Nephron progenitor cell (in vitro differentiated cells): ENCODE measurements at places on chromosomes 5 and 9.
A peak's percentile ranks its signal among the peaks of the same experiment; 100 is the strongest.

- peak; percentile 45 for DNase-seq
These were observed 54.1 kb downstream of the PWWP2A start for GRCh38 chr5:160064995-160065614.

- no peak for DNase-seq
These were observed 105.9 kb upstream of the RAI14 start for GRCh38 chr5:34550247-34550646.

DNA sequence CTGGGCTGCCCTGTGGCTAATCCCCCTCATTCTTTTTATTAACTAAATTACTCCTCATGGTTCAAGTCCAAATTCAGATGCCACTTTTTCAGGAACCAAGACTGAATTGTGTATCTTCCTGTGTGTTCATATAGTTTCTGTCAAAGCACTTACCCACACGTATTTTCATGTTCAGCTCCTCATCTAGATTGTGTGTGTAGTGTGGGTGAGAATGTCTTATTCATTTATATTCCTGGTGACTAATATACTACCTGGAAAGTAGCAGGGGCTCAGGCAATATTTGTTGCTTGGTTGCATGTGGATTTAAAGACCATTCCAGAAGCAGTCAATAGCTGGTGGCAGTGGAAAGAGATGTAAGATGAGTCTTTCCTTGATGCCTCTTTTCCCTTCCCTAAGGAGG, 48.5 kb upstream of the SRP19 start:
- no peak for DNase-seq

GRCh38 chr9:136052472-136052880, 42.6 kb downstream of the NACC2 start:
- peak; percentile 47 for DNase-seq

- DNase-seq: no peak
These were observed 14.3 kb upstream of the SLC22A5 start for GRCh38 chr5:132355140-132355765.

GRCh38 chr9:35748858-35749514, at the start of the genes GBA2 and RGP1:
Gene GBA2 (minus strand): TSS chr9:35749228. CDS start chr9:35748704, 524 bp downstream.
Gene RGP1 (plus strand): TSS chr9:35749287. CDS start chr9:35749756, 469 bp downstream.
- DNase-seq: peak; percentile 84

DNA sequence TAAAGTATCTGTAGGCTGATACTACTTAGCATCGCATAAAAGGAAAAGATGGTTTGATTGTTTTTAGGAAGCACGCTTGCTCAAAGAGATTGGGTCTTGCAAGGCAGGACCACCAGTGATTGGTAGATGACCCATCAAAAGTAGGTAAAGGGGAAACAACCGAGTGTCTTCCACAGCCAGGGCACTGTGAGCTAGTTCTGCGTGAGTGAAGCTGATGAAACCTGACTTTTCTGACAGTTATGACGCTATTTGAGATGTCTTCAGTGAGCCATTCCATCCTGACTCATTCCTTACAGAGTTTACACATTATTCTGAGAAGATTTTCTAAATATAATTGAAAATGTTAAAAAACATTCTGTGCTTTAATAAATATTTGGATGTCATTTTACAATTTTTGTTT, 49.7 kb downstream of the BASP1 start:
- no peak for DNase-seq

DNA sequence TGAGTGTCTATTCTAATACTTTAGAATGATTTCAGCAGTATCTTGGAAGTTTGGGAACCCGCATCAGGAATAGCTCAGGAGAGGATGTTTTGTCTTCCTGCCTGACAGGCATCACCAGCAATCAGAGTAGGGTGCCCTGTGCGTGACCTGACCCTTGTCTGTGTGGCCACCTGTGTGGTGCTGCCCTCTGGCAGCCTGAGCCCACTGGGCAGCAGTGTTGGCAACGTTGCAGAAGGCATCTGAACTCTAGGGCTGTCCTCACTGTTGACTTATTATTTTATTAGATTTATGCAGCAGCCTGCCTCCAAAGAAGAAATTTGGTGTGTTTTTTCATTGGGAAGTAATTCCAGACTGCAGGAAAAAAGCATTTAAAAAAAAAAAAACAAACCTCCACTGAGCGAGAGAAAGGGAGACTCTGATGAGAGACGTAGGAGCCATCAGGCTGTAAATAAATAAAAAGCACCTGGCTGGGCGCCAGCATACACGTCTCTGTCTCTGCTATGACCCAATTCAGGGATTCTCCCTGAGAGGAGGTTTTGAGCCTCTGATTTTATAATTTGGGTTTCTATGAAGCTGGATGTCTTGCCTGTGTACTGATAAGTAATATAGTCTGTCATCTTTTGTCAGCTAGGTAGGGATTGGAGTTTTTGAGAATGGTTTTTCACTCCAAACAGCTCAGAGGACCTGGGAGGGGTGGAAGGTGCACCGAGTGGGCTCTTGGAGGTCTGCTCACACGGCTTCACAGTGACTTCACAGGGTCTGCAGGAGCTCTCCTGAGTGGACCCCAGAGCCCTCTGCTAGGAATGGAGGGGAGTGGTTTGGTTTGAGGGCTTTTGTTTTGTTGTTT, 49.0 kb downstream of the FAM78A start:
- no peak for DNase-seq

- DNase-seq: no peak
These were observed 259.2 kb downstream of the ARRDC3 start for GRCh38 chr5:91123901-91124300.

GRCh38 chr5:177482359-177482795, 8.9 kb upstream of the DBN1 start:
- DNase-seq: no peak

- DNase-seq: no peak
These were observed 9.9 kb downstream of the S100Z start for GRCh38 chr5:76859591-76860247.

DNA sequence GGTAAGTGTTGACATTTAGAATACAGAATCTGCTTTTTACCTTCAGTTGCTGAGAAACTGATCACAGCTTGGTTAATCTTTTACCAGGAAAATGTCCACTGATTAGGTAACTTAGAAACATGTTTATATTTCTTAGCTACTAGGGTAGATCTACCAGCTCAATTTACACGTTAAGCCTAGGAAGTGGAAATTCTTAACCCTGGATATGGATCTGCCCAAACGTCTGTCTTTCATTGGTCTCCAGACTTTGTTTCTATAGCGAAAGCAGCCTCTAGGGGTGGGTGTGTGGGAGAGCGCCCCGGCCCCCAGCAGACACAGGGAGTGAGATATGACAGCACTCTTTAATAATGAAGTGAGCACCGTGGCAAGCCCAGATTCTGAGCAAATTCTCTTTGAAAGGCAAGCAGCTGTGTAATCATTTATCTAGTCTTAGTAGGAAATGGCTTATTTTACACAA, 141.6 kb upstream of the ZNF608 start:
- peak; percentile 29 for DNase-seq

DNA sequence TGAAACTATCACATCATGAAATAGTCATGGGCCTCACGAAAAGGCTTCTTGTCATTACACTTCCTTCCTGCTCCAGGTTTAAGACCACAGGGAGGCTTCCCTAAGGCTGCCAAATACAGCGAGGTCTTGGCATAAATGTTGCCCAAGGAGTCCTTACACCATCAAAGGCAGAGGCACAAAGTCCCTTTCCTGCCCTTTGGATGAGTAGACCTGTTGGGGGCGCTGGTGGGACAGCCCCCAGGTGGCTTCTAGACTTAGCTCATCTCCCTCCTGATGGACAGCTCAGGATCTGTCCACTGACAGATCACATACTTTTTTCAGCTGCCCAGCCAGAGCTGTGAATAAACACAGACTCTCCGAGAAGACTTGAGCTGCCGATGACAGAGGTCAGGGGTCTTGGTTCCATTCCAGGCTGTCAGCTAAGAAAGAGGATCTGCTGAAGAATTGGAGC, 15.5 kb upstream of the MEGF9 start:
- DNase-seq: peak; percentile 14

DNA sequence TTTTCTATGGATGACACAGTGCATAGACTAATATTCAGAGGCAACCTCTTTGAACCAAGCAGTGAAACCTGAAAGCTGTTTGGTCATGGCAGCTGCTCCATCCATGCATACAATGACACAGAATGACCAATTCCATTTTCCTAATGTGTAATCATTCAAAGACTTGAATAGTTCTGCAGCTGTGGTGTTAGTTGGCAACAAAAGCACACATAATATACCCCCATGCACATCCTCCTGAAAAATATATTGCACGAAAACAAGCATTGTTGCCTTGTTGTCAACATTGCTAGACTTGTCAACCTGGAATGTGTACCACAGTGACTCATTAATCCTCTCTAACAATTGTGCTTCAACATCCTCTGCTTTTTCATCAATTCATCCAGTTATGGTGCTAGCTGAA, 71.0 kb upstream of the SEMA6A start:
- no peak for DNase-seq

DNA sequence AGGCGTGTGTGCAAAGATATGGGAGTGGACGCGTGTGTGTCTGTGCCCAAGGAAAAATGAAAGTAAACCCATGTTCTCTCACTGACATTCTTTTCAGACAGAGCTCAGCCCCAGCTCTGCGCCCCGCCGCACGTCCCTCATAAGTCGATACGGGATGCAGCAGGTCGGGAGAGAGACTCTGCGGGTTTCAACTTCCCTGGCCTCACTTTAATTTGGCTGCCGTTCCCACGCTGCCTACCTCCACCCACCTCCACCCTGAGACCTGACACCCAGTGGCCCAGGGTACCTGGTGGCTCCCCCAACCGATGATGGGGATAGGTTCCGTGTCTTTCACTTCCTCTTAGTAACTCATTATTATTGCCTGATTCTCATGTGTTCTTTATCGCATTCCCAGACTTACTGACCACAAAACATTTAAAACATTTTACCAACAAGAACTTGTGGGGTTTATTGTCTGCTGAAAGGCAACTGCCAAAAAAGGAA, 19.4 kb downstream of the LHX2 start:
- no peak for DNase-seq

DNA sequence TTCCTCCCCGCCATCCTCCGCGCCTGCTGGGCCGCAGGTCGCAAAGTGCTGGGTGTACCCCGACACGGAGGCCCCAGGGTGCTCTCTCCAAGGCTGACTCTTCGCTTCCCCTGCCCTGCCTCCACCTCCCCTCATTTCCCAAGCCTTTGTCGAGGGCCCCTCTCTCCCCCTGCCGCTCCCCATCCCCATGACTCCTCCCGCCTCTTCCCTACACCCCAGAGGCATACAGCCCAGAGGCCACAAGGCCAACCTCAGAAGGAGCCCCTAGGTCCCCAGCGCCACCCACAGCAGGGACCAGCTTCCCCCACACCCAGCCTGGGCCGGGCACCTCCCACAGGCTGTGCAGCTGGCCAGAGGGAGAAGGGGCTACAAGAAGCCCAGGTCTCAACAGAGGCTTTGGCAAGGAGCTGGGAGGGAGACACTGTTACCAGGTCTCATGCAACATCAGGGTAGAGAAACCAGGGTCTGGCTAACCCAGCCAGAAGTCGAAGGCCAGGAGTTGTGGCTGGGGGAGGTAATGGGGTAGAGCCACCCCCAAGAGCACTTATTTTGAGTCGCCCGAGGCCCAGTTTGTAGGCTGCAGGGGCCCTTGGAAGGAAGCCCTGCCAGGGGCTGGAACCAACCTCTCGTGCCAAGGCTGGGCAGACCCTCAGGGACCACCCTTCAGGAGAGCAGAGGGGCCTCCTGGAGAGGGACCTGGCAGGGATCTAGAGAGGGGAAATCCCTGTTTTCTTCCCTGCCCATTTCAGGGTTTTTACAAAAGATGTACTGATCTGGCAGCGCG, 24.5 kb upstream of the SARDH start:
- DNase-seq: no peak

DNA sequence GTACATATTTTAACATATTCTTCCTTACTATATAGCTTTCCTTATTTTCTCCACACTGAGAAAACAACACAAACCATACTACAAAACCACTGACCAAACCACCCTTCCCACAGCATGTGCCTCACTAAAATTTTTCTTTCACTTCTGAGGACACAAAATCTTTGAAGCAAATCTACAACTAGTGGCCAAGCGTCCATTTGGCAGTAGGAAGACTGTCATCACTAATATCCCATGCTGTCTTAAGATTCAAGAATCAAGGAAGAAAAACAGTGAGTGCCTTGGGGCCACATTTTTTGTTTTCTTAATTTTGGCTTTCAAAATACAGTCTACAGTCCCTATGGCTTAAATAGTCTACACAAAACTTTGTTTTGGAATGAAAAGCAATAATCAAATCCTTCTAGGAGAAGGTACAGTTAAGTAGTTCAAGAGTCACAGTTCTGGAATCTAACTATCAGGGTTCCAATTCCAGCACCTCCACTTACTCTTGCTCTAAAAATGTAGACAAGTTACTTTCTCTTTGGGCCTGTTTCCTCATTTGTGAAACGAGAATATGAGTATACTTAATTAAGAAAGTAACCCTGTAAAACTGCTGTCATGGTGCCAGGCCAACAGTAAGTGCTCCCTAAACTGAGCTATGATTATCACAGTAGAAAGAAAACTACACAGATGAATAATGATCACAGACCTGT, 227.9 kb downstream of the BNC2 start:
- DNase-seq: no peak

DNA sequence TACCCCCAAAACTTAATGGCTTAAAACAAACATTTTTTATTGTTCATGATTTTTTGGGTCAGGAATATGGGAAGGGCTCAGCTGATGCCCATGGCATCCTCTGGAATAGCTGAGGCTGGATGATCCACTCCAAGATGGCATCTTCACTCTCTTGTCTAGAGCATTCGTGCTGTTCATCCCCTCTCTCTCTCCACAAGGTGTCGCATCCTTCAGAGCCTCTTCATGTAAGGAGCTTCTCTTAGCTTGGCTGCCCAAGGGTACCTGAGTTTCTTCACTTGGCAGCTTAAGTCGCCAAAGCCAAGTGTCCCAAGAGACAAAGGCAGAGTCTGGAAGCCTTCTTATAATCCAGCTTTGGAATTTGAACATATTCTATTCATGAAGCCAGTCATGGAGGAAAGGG, 294.7 kb downstream of the CHSY3 start:
- no peak for DNase-seq

GRCh38 chr9:11275158-11275695, 662.4 kb upstream of the PTPRD start:
- no peak for DNase-seq

- DNase-seq: no peak
These were observed 752.8 kb upstream of the ADAMTS16 start for GRCh38 chr5:4387290-4387689.

GRCh38 chr9:96241391-96241809, 60.6 kb downstream of the HSD17B3 start:
- no peak for DNase-seq

DNA sequence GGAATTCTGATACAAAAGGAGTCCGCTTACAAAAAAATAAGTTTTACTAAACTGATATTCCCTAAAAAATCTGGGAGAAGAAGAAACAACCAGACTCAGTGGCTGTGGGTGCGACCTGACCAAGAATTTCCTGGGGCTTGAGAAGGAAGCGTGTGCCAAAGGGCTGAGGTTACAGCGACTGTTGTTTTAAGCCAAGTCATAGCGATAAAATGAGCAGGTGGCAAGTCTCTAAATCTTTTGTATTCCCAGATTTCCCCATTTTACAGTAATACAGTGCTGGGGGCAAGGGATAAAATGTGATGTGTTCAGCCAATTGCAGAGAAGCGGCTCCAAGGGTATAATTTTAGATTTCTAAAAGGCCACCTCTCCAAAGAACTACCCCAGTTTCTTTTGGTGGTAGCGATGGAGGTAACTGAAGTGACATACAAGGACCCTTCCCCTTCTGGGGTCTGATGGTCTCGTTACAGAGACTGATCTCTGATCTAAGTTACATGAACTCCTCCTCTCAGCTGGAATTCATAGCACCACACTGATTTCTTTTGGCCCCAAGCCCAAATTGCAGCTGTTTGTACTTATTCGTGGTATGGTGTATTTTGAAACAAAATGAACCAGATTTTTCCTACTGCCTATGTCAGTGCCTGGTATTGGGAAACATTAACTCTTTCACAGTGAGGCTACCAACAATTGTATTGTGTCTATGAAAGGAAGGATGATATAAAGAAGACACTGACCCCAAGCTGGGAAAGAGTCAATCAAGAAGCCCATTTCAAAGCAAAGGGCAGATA, 41.6 kb downstream of the LPAR1 start:
- DNase-seq: no peak
